ENCODE measurements at places on chromosomes 7 and 10. TPM values are rescaled to one million over a fixed set of nuclear protein-coding genes. Genes with fewer than 3 reads are reported as not detected.

GRCh38 chr7:22640269-22640668, 86.7 kb upstream of the IL6 start:
- no peak overlapping the region for H3K4me3 ChIP-seq
- H3K36me3 ChIP-seq = 0 out of 2 replicates have a peak, but pooled peaks cover 3% of the 10 kb centered on the region
- no peaks in the 10 kb centered on the region for H3K27me3 ChIP-seq
- no peak overlapping the region for H3K27ac ChIP-seq

CXCL12 gene
- 0.12 TPM for total RNA-seq

CHAT gene
- total RNA-seq = not detected

NDUFB8 gene
- total RNA-seq = 399 TPM
